Common myeloid progenitor, CD34-positive (primary cell): ENCODE measurements at places on chromosomes 7 and 10.

GRCh38 chr7:133633055-133633454 lies 380.2 kb downstream of the EXOC4 start:
- peak; percentile 31 for DNase-seq

DNA sequence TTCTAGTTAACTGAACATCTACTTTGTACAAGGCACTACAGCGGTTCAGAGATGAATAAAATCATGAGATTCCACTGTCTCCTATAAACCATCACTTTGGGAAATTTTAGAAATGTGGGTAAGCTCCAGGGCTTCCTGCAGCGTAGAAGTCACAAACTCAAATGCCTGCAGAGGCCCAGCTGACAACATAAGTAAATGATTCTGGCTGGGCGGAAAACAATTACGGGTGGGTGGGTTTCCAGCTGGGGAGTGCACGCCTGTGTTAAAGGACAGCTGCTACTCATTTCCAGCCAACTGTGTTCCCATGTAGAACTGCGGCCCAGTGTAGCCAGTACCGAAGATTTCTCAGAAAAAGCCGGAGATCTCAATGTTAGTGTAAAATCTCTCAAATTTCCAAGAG lies 69.5 kb upstream of the ATRNL1 start:
- no peak for DNase-seq

GRCh38 chr10:113680190-113681111 lies 739 bp downstream of the CASP7 start:
- DNase-seq = peak; percentile 77

- DNase-seq = no peak
Observed at GRCh38 chr7:150740053-150740452, 2.8 kb downstream of the GIMAP5 start.

DNA sequence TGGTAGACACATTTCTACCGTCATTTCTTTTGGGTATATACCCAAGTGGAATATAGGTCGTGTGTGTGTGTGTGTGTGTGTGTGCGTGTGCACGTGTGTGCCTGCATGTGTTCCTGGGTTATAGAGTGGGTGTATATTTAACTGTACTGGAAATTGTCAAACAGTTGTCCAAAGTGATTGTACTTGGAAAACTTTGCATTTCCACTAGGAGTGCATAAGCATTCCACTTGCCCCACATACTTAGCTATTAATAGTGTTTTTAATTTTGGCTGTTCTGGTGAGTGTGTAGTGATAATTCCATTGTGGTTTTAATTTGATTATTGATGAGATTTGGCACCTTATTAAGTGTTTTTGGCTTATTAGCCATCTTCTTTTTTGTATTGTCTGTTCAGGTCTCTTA lies 25.9 kb downstream of the TRUB1 start:
- DNase-seq = no peak

DNA sequence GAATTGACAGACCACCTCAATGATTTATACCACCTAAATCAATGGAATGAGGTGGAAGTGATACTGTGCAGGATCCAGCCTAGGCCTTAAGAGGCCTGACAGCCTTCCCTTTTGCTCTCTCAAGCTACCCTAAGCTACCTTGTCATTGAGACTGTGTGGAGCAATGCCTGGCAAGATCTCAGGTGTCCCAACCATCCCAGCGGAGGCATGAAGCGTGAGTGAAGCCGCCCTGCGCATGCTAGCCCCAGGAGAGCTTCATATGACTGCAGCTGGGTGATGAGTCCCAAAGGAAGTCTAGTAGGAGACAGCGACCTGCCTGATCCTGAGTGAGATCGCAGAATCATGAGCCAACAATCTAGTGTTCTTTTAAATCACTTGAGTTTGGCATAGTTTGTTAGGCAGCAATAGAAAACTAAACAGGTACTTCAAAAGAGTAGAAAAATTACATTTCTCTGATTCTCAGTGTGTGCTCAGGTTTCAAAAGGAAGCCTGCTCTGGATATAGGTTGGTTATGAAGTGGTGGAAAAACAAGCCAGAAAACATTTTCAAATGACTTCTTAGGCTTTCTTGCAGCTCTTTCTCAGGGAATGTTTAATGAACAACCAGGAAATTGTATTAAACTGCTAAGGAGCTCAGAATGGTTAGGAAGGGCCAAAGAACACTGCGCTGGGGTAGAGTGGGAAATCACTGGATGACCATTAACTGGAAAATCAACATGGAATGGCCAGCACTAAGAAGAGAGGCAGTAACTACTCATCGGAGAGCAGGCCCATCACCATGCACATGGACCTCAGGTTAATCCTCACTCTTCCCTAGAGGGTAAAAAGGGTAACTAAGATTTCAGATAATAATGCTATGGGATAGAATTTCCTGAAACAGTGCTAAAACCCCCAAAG lies 535.2 kb downstream of the PHTF2 start:
- no peak for DNase-seq

- no peak for DNase-seq
Observed at GRCh38 chr10:120598386-120598785, 141.4 kb downstream of the PLPP4 start.

- no peak for DNase-seq
Observed at GRCh38 chr10:93695740-93696139, 6.7 kb downstream of the FRA10AC1 start.

DNA sequence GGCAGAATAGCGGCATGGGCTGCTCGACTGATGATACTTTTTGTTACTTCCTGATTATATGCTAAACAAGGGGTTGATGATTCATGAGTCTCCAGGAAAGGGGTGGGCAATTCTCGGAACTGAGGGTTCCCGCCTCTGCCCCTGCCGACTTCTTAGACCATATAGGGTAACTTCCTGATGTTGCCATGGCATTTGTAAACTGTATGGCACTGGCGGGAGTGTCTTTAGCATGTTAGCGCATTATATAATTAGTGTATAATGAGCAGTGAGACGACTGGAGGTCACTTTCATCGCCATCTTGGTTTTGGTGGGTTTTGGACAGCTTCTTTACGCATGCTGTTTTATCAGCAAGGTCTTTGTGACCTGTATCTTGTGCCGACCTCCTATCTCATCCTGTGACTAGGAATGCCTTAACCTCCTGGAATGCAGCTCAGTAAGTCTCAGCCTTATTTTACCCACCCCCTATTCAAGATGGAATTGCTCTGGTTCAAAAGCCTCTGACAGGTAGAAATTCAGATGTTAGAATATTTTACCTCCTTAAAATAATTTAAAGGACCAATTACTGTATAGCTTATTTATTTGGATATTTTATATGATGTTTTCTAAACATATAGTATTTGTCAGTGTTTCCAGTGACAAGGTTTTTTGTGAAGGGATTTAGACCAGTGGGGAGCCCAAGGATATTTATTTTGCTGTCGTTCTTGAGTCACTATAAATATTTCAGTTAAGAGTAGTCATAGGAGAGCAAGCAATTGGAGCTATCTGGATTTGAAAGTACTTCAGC lies 90.1 kb upstream of the PIK3CG start:
- DNase-seq = no peak

DNA sequence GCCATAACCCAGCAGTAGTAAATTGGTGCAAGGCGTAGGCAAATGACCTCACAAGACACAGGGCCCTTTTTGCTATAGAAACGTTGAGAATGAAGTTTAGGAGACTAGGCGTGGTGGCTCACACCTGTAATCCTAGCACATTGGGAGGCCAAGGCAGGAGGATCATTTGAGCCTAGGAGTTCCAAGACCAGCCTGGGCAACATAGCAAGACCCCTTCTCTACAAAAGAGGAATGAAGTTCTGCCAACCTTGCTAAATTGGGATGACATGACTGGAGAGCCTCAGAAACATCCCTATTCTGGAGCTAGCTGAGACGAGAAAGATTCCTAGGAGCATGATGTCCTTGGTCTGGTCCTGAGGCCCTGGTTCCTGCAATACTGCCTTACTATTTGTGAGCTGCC lies 20.6 kb downstream of the CDK1 start:
- DNase-seq = no peak

DNA sequence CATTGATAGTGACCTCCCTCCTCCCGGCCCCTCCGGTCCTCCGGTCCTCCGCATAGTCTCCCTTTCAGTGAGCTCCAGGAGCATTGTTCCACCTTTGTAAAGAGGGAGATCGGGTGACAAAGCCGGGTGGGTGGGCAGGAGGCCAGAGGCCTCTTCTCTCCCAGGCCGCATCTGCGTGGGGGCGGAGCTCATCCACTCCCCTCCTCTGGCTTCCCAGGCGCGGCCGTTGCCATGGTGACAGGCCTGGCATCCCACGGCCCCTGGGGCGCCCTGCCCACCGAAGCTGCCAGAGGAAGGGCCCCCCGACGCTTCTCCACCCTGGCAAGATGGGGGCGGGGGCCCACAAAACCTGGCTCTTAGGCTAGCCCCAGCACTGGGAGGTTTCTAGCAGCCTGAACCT lies 4.4 kb upstream of the FZD9 start:
- no peak for DNase-seq

DNA sequence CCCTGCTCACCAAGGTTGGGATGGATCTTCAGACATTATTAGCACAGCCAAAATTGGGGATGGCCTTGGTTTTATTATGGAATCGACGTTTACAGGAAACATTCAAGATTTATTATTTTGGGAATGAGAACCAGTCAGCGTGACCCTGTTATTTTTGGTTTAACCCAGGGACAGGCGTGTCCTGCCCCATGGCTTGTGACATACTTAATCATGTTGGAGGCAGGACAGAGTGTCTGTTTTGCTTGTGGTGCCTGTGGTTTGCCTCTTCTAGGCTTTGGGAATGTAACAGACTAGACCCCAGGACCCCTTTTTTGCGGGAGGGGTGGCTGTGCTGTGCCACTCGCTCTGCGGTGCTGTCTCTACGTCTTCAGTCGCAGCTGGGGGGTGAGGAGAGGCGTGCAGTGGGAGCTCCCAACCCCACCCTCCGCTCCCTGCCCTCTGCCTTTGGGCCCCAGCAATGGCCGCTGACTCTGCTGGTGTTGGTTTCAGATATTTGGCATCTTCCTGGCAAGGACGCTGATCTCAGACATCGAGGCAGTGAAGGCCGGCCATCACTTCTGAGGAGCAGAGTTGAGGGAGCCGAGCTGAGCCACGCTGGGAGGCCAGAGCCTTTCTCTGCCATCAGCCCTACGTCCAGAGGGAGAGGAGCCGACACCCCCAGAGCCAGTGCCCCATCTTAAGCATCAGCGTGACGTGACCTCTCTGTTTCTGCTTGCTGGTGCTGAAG lies 20.1 kb upstream of the SH2D4B start:
- DNase-seq = no peak

DNA sequence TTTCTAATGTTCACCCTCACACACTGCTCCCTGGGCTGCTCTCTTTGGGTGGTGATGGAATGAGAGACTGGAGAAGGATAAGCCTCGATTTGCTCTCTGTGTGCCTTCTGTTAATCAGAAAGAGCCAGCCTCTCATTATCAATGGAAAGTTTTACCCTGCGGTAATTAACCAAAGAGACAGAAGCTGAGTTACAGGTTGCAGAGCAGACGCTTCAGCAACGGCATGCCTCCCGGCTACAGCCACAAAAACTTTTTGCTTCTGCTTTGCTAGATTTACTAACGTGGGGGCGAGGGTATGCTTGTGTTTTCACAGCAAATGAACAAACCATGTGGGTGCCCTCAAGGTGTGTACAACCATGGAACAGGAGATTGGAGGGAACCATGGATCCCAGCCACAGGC lies 18.0 kb downstream of the GIMAP4 start:
- no peak for DNase-seq

- no peak for DNase-seq
Observed at GRCh38 chr10:60427709-60428386, 38.2 kb upstream of the ANK3 start.

DNA sequence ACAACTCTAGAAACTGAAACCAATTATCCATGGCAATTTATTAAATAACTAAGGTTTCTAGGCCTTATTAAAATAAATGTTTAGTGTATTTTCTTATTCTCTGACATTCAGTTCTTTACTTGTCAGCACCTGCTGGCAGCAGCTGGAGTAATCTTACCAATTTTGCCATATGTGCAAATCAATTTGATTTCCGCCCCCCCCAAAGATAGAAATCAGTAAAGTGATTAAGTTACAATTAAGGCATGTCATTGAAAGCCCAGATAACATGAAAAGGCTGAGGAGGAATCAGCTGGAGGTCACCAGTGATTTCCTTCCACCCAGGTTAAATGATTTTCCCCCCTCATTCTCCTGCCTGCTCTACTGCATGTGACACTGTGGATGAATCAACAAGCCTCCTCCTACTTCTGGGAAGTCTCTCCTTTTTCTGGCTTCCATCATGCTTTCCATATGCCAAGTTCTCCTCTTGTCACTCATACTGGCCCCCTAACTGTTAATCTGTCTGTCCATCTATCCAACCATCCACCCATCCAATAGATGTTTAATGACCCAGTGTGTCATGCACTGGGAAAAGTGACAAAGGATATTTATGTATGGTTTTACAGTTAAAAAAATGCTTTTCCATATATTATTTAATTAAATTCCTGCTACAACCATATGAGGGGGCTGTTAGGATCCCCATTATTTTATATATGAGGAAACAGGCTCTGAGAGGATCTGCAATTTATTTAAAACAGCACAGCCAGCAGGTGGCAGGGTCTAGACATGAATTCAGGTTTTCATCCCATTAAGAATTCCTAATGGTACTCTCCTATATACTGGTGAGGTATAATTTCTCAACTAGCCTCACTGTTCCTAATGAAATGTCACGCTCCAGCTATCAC lies 116.5 kb downstream of the ATXN7L1 start:
- DNase-seq = peak; percentile 56

DNA sequence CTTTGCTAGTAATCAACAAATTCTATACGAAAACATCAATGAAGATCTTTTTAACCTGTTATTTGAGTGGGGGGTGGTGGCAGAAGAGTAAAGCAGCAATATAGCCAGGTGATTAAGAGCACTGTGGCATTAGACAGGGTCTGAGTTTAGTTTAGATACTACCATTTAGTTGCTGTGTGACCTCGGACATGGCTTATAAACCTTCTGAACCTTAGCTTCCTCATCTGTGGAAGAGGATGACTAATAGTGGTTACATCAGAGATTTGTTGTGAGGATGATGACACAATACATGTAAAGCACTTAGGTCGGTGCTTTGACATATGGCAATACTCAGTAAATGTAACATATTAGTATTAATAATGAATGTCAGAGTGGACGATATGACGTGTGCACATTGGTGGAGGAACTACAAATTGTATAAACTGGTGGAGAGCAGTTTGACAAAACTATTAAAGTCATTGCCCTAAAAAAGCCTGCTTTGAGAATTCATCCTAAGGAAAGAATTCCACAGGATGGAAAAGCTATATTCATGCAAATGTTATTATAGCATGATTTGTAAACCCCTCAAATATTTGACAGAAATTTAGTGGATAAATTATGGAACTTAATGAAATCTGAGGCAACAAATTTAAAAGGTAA lies 24.3 kb downstream of the SPAG6 start:
- no peak for DNase-seq

GRCh38 chr10:60430017-60430416 lies 40.3 kb upstream of the ANK3 start:
- DNase-seq = no peak
